ENCODE measurements at places on chromosomes 5 and 9.

DNA sequence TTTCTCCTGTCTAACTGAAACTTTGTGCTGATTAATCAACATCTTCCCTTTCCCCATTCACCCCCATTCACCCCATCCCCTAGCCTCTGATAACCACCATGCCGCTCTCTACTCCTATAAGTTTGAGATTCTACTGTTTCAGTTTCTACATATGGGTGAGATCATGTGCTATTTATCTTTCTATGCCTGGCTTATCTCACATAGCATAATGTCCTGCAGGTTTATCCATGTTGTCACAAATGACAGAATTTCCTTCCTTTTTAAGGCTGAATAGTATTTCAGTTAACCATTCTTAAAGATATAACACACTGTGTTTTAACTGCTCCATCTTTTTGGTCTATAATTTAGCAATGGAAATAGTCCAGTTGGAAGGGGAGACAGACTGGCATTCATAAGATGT lies 205.1 kb downstream of the SNCAIP start:
- DNase-seq, result no peak

DNA sequence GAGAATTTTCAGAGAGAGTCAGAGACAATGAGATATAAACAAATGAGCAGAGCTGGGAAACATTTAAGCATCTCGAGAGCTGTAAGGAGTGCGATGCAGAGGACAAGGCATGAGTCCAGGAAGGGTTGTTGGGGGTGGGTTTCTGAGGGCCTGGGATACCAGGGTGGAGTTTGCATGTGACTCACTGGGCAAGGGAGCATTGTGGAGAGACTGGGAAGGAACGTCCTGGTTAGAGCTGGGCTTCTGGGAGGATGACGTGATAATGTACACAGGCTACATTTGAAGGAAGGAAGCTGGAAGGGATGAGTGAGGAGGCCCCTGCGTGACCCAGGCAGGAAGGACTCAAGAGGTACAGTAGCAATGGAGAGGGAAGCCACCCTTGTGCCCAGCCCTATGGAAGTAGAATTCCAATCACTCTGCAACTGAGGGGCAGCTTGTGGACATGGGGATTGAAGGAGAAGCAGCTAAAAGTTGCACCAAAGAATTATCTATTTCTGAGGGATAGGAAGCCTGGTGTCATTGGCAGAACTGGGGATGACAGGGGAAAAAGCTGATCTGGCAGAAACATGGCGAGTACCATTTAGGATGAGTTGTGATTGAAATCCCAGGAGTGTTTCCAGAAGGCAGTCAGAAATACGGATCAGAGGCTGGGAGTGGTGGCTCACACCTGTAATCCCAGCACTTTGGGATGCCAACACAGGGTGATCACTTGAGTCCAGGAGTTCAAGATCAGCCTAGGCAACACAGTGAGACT lies 59.3 kb upstream of the AFAP1L1 start:
- no peak for DNase-seq

DNA sequence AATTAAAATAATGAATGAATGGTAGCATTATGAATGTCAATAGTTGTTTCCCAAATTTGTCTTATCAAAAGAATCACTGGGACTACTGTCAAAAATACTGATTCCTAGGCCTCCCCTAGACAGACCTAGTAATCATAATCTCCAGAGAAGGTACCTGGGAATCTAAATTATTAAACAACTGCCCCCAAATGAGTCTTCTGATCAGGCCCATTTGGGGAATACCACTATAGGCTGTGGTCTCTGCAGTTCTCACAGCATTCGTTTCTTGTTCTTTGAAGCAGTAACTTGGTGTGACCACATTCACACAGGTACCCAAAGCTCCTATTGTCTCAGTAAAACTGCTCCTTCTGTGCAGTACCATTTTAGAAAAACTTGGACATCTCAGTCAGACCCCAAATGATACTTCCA lies 230.9 kb downstream of the PIK3R1 start:
- DNase-seq, result no peak

GRCh38 chr5:117657541-117657940 lies 1082.9 kb upstream of the SEMA6A start:
- no peak for DNase-seq

DNA sequence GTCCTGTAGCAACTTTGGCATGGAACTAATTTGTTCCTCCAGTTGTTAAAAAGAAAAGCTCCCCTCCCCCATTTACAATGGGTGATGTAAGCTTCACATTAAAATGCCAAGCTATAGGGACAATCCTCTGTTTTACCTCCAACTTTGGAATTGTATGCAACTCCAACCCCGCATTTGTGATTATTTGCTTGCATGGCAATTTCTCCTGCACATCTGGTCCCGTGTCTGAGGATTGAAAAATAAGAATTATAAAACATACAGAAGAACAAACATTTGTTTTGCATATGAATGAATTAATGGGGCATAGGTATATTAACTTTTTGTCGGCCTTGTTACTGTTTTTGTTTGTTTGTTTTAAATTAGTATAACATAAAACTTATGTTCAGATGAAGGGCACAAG lies 17.2 kb downstream of the PCSK1 start:
- DNase-seq, result no peak

DNA sequence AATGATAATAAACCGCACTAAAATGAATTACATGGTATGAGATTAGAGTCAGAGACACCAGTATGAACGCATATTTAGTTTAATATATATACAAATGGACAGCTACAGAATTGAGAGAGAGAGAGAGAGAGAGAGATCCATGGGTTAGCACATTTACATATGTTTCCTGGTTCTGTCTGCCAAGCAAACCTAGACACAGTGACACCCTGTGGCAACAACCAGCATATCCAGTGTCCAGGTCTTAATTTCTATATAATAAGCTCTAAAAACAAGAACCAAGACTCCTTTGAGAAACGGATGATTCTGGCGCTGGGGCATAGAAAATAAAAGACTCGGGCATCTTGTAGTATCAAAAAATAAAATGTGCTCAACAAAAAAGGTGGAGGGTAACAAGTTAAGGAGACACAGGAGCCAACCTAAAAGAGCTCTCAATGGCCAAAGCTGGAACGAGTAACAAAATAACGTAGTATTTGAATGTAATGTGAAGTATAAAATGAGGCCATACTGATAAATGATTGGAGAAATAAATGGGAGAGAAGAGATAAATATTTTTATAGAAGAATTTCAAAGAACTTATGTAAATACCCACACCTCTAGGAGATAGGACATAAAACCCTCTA lies 84.5 kb downstream of the RFX3 start:
- peak; percentile 2 for DNase-seq

DNA sequence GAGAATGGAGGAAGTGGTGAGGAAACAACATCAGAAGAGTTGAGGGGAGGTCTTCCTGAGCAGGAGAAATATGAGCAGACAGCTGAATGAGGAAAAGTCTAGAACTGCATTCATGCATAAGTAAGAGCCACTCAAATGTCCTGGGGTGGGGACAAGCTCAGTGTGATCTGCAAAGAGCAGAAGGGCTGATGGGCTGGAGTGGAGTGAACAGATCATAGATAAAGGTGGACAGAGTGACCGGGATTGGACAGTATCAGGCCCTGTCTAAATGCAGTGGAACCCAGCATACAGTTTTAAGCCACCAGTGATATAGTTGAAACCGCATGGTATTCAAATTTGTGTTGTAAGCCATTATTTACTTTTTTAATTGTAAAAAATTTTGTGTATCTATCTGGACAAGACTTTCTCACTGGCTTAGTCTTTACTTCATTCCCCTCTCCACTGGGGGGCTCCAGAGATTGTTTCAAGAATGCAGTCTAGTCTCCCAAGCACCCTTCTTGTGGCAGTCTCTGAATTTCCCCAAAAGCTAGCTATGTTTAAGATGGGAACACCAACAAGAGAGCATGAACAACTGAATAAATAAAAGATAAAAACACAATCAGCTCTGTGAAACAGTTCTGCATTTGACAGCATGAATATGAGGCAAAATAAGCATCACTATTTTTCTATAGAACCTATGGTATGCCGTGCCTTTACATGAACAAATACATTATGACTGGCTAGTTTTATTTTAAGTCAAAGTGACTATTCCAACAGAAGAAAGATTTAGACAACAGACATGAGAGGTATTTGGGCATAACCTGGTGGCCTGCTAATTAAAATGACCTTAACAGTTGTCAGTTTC lies 10.7 kb upstream of the STK32A start:
- no peak for DNase-seq

- DNase-seq, result no peak
Measured at GRCh38 chr5:137142346-137142745, 356.8 kb downstream of the SPOCK1 start.

- no peak for DNase-seq
Measured at GRCh38 chr5:157165261-157165660, 803 bp downstream of the GARIN3 start.

DNA sequence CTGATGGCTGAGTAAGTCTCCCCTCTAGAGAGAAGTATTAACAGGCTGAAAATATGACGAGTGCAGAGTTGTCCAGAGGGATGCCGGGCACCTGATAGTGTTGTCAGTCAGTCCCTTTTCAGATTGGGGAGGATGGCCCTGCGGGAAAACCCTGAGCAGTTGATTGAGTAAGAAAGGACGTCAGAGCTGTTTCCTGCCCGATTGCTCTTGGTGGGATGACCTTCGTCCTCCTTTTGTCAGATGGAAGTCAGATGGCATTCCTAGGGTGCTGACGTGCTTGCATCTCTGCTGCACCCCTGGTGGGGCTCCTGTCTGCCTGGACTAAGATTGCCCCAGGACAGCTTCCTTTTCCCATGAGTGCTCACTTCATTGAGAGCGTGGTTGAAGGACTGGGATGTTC lies 9.8 kb downstream of the ZNF354B start:
- DNase-seq, result no peak

DNA sequence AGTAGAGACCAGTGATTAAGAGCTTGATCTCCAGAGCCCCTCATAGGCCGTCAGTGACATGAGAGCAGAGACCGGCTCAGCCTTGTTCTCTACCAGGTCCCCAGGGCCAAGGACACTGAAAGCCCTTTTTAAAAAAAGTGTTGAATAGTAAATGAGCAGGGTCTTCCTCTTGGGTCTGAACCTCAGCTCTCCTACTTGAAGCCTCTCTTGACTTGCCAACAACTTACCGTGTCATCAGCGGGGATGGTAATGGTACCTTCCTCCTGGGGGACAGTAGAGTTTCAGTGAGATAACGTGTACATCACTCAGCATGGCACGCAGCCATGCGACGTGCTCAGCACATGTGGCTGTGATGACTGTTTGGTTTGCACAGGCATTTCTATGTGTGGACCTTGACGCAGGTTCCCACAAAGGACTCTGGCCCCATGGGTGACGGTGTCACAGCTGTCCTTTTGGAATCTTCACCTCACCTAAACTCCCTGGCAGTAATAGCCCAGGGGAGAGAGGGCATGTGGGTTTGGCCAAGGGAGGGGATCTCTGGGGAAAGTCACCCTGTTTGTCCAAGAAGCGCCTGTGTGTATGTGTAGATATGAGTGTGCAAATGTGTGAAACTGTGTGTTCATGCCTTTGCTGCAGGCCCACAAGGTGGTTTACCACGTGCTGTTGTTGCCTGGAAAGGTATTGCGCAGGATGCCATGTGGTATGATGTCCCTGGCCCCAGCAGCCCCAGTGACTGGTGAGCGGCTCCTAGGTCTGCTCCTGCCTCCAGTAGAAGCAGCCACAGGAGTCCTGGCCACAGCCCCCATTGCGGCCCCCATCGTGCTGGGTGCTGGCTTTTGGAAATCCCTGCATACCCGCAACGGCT lies 18.7 kb downstream of the ERGIC1 start:
- DNase-seq, result no peak

DNA sequence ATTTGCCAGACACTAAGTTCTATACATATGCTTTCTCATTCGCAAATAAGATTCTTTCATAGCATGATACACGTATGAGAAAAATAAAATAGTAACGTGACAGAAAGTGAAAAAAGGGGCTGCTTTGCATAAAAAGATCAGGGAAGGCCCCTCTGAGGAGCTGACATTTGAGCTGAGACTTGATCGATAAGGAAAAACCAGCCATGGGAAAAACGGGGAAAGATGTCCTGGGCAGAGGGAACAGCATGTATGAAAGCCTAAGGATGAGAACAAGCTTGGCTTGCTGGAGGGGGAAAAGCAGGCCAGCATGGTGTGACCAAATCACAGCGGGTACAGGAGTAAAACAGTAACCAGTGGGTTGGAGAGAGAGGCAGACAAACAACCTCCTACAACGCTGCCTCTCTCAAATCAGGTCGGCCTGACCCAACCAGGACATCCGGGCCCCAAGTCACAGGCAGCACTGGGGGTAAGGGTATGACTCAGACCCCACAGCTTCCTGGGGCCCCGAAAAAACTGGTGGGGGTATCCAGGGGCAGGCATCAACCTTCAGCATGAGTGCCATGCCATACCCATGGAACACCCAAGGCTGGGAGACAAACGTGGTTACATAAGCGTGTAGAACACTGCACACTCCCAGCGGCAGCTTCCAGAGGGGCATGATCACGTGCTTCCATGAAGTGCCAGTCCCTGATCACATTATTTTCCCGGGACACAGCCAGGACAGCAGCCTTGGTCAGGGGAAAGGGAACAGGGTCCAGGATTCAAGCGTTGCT lies 2.2 kb downstream of the TNIP1 start:
- peak; percentile 20 for DNase-seq

GRCh38 chr5:158700231-158701006 lies 399.3 kb downstream of the EBF1 start:
- no peak for DNase-seq

- peak; percentile 23 for DNase-seq
Measured at GRCh38 chr9:127776195-127776923, 2.1 kb downstream of the SH2D3C start.

- no peak for DNase-seq
Measured at GRCh38 chr5:174176511-174176910, 131.0 kb downstream of the NSG2 start.

DNA sequence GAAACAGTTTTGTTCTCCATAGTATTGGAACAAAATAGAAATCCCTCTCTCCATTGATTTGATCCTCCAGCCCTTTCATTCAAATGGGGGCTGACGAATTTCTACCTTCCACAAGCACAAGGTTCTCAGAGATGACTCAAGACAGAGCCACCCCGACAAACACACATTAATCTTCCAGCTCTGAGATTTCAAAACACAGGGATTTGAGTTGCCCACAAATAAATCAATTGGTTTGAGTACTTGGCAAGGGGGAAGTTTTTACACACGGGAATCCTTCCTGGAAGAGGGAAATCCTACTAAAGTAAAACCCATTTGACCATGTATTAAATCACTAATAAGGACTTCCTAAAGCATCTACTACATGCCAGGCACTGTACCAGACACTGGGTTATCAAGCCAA lies 5.4 kb downstream of the ADRA1B start:
- no peak for DNase-seq

Data from activated naive CD4-positive, alpha-beta T cell (primary cell).